Activated CD4-positive, alpha-beta memory T cell treated with anti-CD3 and anti-CD28 coated beads, Interleukin-2, amount 10 ng/mL, durations not matched to agents 7 days and 5 days (primary cell): ENCODE measurements at places on chromosomes 2 and 18. TPM values are rescaled to one million over a fixed set of nuclear protein-coding genes. Genes with fewer than 3 reads are reported as not detected.

Gene AKAIN1
- not detected for total RNA-seq

- H3K27me3 ChIP-seq, result no peaks in the 10 kb centered on the region
- no peak overlapping the region for H3K27ac ChIP-seq
- H3K36me3 ChIP-seq, result no peaks in the 10 kb centered on the region
- no peaks in the 10 kb centered on the region for H3K4me1 ChIP-seq
- H3K4me3 ChIP-seq, result no peak overlapping the region
Measured at GRCh38 chr2:132404056-132404455, 12.5 kb upstream of the GPR39 start.

Gene PIEZO2
- total RNA-seq, result not detected

DNA sequence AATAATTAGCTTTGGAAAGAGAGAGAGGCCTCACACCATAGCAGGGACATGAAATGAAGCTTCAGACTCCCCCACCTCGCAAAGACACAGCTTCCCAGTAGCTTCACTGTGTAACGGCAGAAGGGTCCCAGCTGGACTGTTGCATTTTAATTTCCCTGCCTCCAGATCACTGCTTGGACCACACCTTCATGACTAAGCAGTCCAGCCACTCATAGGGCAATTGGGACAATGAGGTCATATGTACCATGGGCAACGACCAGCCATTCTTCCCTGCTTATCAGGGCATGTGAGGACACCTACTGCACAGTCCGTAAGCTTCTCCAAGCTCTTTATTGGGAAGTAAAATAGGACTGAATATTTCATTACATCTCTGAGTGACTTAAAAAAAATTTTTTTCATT, 183.0 kb downstream of the MREG start:
- H3K4me1 ChIP-seq, result peaks cover 17% of the 10 kb centered on the region
- H3K4me3 ChIP-seq, result no peak overlapping the region

Gene FEV
- total RNA-seq, result not detected

Gene HOXD9
- total RNA-seq, result not detected

Gene CACNB4
- 0.30 TPM for total RNA-seq

DNA sequence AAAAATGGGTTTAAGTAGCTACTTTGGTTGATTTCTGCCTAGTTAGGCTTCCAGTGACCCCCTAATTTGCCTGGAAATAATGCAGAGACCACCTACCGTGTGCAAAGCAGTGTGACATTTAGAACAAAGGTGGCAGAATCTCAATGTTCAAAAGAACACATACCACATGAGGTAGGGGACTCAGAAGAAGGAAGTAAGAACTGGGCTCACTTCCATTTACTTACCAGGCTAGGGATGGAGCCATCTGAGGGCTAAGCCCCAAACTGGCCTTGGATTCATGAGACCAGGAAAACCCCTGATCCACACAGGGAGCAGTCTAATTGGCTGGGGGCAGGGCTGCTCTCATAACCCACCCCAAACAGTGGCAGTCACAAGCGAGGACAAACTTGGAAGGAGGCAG, 190.7 kb downstream of the NCKAP5 start:
- no peak overlapping the region for H3K27ac ChIP-seq
- no peaks in the 10 kb centered on the region for H3K4me1 ChIP-seq
- no peaks in the 10 kb centered on the region for H3K36me3 ChIP-seq
- no peak overlapping the region for H3K4me3 ChIP-seq
- no peaks in the 10 kb centered on the region for H3K27me3 ChIP-seq

GRCh38 chr2:57597940-57598339, 448.7 kb upstream of the VRK2 start:
- no peak overlapping the region for H3K27ac ChIP-seq
- H3K27me3 ChIP-seq, result no peaks in the 10 kb centered on the region
- DNase-seq, result no peak
- H3K4me3 ChIP-seq, result no peak overlapping the region
